ENCODE measurements at places on chromosomes 2 and 18.

DNA sequence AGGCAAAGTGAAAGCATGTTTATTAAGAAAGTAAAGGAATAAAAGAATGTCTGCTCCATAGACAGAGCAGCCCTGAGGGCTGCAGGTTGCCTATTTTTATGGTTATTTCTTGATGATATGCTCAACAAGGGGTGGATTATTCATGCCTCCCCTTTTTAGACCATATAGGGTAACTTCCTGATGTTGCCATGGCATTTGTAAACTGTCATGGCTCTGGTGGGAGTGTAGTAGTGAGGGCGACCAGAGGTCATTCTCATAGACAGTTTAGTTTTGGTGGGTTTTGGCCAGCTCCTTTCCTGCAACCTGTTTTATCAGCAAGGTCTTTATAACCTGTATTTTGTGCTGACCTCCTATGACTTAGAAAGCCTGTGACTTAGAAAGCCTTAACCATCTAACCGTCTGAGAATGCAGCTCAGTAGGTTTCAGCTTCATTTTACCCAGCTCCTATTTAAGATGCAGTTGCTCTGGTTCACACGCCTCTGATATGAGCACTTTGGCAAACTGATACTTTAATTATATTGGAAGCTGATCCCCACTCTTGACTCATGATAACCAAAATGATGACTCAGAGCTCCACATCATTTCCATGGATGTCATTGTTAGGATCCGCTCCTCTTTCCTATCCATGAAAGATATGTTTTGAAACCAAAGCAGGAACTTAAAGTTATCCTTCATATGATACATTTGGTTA, 14.5 kb upstream of the ERMN start:
- no peak for DNase-seq

DNA sequence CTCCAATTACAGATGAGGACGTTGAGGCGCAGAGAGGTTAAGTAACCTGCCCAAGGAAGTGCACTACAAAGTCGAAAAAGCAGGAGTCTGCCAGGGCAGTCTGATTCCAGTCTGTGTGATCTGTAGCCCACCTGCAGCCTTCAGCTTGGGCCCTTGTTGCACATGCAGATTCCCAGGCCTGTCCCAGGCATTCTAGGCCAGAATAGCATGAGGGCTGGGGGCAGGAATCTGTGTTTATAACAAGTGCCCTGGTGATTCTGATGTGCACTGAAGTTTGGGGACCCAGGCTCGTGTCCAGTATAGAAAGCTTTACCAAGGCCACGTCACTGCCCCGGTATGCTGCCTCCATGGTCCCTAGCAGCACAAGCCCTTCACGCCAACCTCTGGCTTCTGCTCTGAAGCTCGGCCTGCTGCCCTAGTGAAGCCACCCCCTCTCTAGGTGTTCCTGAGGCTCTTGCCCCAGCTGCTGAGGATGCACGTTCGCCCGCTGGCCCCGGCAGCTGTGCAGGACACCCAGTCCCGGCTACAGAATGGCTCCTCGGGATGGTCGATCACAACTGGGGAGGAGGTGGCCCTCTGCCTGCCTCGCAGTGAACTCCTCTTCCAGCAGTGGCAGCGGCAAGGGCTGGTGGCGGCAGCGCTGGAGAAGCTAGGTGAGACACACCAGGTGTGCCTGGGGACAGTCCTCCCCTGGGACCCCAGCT, 4.6 kb downstream of the CHRNG start:
- DNase-seq: no peak

- no peak for DNase-seq
Observed at GRCh38 chr2:152304836-152305235, 30.1 kb upstream of the FMNL2 start.

DNA sequence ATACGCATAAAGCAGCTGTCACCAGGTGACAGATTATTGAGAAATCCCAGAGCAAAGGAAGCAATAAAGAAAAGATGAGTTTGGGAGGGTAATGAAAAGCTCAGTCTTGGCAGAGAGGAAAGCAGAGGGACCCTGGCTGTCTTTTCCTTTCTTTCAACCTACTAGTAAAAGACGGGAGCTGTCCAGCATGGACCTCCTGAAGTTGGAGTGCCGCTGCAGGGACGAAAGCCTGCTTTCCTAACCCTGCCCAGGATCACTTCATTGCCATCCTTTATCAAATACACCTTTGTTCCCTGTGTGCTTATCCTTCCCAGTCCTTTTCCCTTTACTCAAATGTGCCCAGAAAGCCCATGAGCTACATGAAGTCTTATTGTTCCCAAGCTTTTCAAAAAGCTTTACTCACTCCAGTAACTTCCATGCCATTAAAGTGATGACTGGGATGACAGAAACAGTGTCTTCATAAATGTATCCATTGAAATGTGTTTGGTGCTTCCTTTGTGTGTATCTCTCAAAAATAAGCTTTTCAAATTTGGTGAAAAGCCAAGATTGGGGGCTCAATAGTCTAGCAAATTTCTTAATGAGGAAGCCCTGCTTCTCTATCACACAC, 3.7 kb upstream of the SPR start:
- DNase-seq: no peak

GRCh38 chr2:197950006-197950405, 145.6 kb downstream of the PLCL1 start:
- DNase-seq: no peak

GRCh38 chr2:104599787-104600510, 254.0 kb upstream of the POU3F3 start:
- DNase-seq: no peak

DNA sequence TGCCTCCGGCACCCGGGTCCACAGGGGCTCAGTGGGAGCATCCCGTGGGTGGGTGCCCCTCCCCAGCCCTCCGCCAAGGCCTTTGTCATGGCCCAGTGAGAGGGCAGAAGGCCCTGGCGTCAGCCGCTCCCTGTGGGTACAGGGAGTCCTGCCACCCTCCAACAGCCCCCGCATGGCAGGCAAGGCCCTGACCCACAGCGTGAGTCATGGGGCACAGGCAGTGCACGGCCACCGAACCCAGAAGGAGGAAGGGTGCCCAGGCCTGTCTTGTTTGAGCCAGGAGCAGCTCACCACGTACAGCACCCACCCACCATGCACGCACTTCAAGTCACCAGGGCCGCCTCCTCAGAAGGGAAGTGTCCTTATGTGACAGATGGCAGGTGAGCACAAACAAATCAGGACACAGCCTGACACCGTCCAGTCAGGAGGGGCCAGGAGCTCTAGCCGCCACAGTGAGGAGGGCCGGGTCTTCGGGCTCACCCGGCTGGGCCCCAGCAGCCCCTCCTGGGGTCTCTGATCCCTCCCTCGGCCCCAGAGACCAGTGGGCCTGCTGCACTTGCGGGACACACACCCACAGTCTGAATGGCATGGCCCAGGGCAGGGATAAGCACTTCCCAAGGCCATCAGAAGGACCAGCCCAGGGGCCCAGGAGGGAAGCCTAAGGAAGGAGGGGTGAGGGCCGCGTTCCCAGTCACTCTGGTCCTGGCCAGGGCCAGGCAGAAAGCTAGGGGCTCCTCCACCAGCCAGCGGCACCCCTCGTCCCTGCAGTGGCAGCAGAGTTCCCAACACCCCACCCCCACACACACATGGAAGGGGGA, 25.8 kb downstream of the BIN1 start:
- no peak for DNase-seq

GRCh38 chr2:134009440-134009839, 244.4 kb upstream of the MGAT5 start:
- no peak for DNase-seq

GRCh38 chr2:148614322-148615049, 30.1 kb upstream of the EPC2 start:
- DNase-seq: no peak

- DNase-seq: no peak
Observed at GRCh38 chr2:10258326-10258725, 44.4 kb upstream of the HPCAL1 start.

DNA sequence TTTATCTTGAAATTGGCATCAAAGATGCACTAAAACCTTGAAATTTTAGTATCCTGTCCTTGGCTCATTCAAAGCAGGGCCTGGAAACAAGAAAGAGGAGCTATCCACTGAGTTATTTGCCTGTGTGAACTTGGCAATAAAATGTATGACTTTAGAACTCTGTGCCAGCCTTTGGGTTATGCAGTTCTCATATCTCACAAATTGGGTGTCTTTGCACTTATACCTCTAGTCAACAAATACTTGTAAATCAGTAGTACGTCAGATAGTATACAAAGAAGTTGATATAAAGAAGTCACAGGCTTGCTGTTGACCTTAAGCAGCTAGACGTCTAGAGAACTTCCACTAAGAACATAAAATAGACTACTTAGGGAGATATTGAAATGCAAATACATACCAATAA, 1331.9 kb downstream of the DPP10 start:
- DNase-seq: no peak

- no peak for DNase-seq
Observed at GRCh38 chr2:20615068-20615465, 35.8 kb downstream of the HS1BP3 start.

- no peak for DNase-seq
Observed at GRCh38 chr18:24987303-24988252, 364.4 kb downstream of the ZNF521 start.

- no peak for DNase-seq
Observed at GRCh38 chr2:2158189-2158826, 172.8 kb downstream of the MYT1L start.

- no peak for DNase-seq
Observed at GRCh38 chr2:183522489-183523266, 398.4 kb downstream of the NUP35 start.

DNA sequence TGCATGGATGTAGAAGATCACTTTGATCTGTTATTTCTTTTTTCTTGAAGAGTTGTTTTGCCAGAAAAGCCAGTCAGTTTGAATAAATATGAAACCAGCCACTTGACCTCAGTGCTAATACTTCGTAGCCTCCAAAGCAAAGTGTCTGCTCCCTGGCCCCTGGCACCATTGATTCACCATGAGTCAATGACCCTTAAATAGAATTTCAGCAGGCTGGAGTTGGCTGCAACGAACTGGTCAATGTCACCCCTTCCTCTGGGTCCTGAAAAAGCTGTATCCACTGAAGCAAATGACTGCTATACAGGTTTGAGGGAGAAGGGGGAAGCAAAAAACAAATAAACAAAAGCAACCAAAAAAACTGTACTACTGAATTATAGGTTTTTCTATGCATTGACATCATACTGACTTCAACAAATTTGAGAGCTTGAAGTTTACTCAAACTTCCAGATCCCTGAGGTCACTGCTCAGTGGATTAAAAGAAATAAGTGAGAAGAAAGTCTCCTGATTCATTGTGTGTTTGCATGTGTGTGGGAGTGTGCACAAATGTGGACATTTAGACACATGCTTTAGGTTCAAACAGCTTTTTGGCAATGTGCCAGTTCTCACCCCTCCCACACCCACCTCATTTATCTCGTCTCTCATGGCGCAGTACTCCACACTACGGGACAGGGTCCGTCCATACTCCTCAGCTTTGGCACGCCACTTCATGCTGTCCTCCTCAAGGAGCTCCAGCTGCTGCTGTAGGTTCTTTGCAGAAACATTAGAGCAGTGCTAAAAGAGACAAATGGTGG, 58.1 kb upstream of the TTN start:
- no peak for DNase-seq

- DNase-seq: no peak
Observed at GRCh38 chr2:138474100-138474825, 27.3 kb upstream of the SPOPL start.

GRCh38 chr2:97760480-97761049, 47.2 kb downstream of the ZAP70 start:
- no peak for DNase-seq

- no peak for DNase-seq
Observed at GRCh38 chr2:145740302-145740701, 1220.4 kb upstream of the ZEB2 start.

GRCh38 chr18:31657823-31658669, 26.3 kb downstream of the B4GALT6 start:
- DNase-seq: no peak

DNA sequence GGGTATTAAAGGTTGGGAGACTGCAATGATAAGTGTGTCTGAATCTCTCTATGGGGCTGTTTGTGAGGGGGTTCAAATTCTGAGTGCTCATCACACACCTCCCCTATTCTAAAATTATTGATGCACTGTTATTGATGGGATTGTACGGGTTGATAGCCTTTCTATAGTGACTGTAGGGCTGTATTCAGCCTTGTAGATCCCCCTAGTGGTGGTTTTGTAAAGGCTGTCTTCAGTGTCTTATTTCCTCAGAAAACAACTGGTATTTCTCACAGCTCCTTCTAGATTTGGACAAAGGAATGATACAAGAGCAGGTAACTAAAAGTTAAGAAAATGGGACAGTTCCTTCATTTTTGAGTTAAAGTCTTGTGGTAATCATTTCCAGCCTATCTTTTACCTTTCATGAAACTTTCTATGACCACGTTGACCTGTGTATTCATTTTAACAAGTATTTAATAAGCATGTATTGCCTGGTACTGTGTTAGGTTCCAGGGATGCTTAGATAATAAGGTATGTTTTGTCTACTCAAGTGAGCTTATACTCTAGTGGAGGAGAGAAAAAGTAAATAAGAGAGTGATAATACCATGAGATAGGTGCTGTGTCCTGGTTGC, 21.2 kb downstream of the SMAD4 start:
- no peak for DNase-seq

- DNase-seq: no peak
Observed at GRCh38 chr2:73386894-73387636, 1.4 kb downstream of the ALMS1 start.

GRCh38 chr2:73268830-73269685, 15.2 kb downstream of the FBXO41 start:
- no peak for DNase-seq

- DNase-seq: no peak
Observed at GRCh38 chr2:177106212-177106611, 106.4 kb upstream of the HNRNPA3 start.

DNA sequence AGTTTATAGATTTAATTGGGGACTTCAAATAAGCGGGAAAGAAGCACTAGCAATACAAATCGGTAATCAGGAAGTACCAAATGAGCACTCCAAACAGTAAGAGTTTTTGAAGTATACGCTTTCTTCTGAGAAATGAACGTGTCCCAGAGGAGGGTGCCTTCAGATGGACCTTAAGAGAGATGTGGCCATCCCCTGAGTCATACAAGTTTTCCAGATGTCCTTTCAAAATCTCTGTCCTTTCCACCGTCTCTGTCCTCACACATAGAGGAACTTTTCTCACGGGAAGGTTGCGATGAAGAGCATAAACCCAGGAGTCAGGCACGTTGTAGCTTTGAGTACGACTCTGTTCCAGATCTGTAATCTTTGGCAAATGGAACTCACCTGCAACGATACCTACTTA, 1.7 kb upstream of the SMAD2 start:
- no peak for DNase-seq

DNA sequence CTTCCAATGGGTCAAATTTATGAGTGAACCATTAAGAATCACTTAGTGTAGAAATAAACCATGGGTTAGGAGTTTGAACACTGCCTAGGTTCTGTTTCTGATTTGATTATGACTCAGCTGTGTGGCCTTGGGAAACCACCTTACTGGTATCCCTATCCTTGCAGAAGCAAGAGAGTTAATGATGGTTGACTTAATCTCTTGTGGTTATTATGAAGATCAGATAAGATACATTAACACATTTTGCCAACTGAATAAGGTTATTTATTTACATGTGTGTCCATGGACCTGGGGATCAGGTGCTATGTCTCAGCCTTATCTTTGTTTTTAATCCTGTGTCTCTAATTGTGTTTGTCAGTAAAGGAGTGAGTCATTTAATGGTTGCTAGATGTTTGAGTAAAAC, 5.4 kb upstream of the KCNJ13 start:
- DNase-seq: no peak

- DNase-seq: no peak
Observed at GRCh38 chr18:75638776-75639471, 211.4 kb upstream of the SMIM21 start.

GRCh38 chr2:24454294-24454693, 36.8 kb upstream of the NCOA1 start:
- DNase-seq: no peak
